ENCODE measurements at places on chromosomes 7 and 10.

DNA sequence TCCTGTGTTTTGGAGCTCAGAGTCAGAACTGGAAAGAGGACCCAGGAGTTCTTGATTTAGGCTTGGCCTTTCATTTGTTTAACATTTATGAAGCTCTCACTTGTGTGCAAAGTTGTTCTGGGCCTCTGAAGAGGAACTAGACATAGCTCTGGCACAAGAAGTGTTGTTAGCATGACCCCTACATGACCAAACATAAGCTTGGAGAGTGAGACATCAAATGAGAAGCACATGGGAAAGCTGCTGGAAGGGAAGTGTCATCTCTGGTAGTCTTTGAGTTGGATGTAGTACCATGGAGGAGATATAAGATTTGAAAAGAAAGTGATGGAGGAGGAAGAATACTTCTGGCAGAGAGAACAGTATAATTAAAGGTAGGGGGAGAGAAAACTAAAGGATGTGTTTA is 370.1 kb downstream of the ADRA2A start:
- DNase-seq = no peak

DNA sequence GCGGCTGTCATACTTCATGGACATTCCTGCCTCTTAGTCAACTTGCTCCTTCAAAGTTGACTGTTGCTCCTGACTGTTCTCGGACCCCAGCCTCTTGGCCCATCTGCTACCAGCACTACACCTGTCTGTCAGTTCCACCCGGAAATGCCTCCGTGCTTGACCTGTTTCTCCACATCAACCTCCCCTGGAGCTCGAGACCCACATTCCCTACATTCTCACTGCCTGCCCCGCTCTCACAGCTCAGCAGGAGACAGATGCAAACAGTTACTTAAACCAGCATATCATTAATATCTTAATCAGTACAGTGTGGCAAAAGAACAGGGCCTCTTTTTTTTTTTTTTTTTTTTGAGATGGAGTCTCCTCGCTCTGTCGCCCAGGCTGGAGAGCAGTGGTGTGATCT is 174.3 kb downstream of the NRP1 start:
- peak; percentile 7 for DNase-seq

DNA sequence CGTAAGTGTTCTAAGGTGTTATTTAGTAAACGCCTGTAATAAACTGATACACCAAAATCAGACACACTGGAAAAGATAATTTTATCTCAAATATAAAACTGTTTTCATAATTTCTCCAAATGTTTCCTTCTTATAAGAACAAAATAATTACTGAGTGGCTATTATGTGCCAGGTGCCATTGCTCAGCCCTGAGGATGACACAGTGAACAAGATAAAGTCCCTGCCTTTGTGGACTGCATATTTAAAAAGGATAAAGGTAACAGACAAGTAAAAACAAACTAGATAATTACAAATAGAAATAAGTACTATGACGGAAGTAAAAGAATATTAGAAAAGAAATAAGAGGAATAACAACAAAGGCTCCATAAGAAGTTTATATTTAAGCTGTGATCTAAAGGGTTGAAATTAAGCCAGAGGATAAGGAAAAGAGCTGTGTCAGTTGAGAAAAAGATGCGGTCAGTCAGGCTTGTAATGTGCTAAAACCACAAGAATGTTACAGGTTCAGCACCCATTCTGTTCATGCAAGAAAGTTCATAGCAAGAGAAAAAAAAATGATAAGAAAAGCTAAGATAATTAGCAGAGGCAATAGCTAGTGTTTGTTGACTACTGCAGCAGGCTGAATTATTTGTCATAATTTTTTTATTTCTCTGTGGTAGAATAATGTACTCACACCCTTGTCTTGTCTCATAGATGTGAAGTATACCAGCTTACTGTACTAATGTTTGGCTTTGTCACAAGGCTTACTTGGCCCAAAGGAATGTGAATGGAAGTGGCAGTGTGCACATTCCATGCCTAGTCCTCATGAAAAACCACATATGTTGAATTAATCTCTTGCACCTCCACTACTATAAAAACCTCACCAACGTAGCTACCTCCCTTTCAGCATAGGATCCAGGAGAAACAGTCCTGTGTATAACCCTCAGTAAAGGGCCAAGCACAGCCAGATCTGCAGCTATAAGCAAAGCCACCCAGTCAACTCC is 75.1 kb downstream of the CRPPA start:
- DNase-seq = no peak

- no peak for DNase-seq
These were observed 4.1 kb downstream of the PRPF18 start for GRCh38 chr10:13590886-13591285.

- DNase-seq = no peak
These were observed 1.1 kb downstream of the UFSP1 start for GRCh38 chr7:100888291-100888987.

- peak; percentile 74 for DNase-seq
These were observed at the start of gene ANKRD1 for GRCh38 chr10:90920986-90921666. Gene ANKRD1, minus strand, starts transcription at chr10:90921087. Its CDS starts 60 bp downstream, at chr10:90921027.

Measured in iPS DF 19.7 (cell line).